ENCODE measurements at places on chromosomes 16 and 17. TPM values are rescaled to one million over a fixed set of nuclear protein-coding genes. Genes with fewer than 3 reads are reported as not detected.
A peak's percentile ranks its signal among the peaks of the same experiment; 100 is the strongest.

RBFOX1 gene
- not detected for total RNA-seq

DNA sequence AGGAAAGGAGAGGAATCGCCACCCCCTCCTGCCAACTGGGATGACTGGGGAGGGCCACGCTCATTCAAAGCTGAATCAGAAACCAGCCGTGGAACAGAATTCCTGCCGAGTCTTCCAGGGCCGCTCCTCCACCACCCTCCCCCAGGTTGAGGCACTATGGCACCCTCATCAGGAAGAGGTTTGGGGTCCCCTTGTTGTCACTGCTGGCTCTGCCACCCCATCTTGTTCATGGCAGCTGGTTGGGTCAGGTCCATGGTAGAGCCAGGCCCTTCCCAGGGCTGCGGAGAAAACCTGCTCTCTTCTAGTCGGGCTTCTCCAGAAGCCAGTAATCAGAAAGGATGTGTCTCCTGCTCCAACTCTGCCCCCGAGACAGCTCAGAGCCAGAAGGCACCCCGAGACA lies 41.8 kb downstream of the KCNJ12 start:
- no peak for DNase-seq

- no peak for DNase-seq
These were observed 37.1 kb upstream of the NOL11 start for GRCh38 chr17:67680445-67681224.

GRCh38 chr16:67158637-67159600 lies 790 bp downstream of the TRADD start:
- DNase-seq = peak; percentile 53

GRCh38 chr17:48543107-48543853 lies 1.6 kb downstream of the HOXB2 start:
- peak; percentile 70 for DNase-seq

- DNase-seq = no peak
These were observed 200.5 kb downstream of the ZFHX3 start for GRCh38 chr16:72847187-72848027.

DNA sequence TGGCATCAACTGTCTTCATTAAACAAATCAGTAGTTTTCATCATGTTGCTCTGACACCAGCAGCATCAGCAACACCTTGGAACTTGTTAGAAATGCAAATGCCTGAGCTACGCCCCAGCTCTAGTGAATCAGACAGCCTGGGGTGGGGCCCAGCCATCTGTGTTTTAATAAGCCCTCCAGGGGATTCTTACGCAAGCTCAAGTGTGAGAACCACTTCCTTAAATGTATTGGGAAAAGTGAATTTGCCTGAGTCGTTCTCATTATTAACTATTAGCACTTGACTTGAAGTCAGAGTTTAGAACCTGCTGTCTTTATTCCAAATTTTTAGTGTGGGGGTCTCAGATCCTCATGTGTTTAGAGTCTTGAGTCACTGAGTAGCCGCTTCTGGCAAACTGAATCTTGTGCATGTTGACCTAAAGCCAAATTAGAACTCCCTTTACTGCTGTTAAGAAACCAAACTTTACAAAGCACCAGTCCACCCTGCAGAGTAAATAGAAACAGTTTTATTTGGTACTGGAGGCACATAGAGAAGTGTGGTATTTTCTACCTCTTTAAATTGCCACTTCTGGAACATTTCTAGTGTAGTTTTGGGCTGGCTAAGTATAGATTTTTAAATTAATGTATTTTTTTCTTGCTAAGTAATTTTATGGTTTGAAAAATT lies 137.4 kb upstream of the COX10 start:
- DNase-seq = peak; percentile 35

DNA sequence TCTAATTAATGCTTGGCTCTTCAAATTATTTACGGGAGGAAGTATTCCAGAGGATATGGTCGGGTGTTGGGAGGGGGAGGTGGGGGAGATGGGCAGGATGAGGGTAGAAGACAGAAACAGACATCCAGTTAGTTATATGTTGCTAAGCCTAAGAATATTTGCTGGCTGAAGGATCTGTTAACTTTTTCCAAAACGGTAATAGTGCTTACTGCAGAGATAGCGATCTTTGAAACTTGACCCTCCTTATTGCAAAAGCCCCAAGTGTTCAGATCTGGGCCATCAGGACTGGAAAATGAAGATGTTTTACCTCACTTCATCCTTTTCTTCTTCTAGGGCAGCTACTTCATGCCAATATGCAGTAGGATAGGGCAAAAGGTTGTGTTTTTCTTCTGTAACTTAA lies 27.0 kb upstream of the MMD start:
- DNase-seq = no peak

GRCh38 chr17:27548369-27548768 lies 82.6 kb upstream of the LGALS9 start:
- no peak for DNase-seq

- DNase-seq = peak; percentile 66
These were observed 1.2 kb downstream of the STAT3 start for GRCh38 chr17:42386777-42387657.

DNA sequence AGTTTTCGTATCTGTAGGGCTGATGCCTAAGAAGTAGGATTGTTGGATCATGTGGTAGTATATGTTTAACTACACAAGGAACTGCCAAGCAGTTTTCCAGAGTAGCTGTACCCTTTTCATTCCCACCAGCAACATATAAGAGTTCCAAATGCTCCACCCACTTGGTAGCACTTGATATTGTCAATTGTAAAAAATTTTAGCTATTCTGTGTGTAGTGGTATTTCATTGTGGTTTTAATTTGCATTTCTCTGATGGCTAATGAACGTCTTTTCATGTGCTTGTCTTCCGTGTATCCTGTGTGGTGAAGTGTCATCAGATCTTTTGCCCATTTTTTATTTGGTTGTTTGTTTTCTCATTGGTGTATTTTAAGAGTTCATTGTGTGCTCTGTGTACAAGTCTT lies 69.7 kb downstream of the TANC2 start:
- DNase-seq = no peak

- DNase-seq = no peak
These were observed 32.8 kb downstream of the LDHD start for GRCh38 chr16:75083813-75084212.

- no peak for DNase-seq
These were observed 85.1 kb downstream of the SOCS1 start for GRCh38 chr16:11170696-11171447.

- DNase-seq = peak; percentile 85
These were observed 1.9 kb upstream of the NFAT5 start for GRCh38 chr16:69563605-69564580.

GRCh38 chr17:35666967-35667532 lies 64.4 kb upstream of the RASL10B start:
- DNase-seq = peak; percentile 9

GRCh38 chr17:60926466-60927183 lies 249.0 kb downstream of the BCAS3 start:
- DNase-seq = peak; percentile 1

GRCh38 chr17:71099003-71099714 lies 929.8 kb downstream of the KCNJ2 start:
- no peak for DNase-seq
